WTC11 (cell line): ENCODE measurements at places on chromosomes 2 and 18.

- DNase-seq = no peak
Observed at GRCh38 chr18:29501952-29502351, 1325.0 kb upstream of the CDH2 start.

DNA sequence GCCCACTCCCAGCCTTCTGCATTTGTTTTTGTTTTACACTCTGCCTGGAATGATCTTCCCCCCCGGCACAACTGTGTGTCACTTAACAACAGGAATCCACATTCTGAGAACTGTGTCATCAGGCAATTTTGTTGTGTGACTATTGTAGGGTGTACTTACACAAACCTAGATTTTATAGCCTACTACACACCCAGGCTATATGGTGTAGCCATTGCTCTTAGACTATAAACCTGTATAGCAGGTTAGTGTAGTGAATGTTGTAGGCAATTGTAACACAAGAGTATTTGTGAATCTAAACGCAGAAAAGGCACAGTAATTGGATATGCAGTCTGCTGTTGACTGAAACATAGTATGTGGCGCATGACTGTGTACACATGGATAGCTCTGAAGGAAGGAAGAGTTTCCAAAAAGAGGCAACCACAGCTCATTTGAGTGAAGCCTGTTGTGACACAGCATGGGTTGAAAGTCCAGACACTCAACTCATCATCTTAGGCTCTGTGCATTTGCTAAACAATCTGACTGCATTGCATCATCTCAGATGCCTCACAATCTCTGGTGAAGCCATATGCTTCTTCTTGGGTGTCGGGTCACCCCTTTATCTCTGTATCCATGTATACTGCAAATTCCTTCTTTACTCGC lies 506.6 kb upstream of the SPHKAP start:
- no peak for DNase-seq

GRCh38 chr2:2010251-2010650 lies 265.9 kb upstream of the PXDN start:
- no peak for DNase-seq

- DNase-seq = no peak
Observed at GRCh38 chr2:239151201-239152131, 249.4 kb downstream of the HDAC4 start.

- DNase-seq = no peak
Observed at GRCh38 chr2:65957454-65957853, 477.5 kb upstream of the MEIS1 start.
